ENCODE measurements at places on chromosomes 3 and 15. TPM values are rescaled to one million over a fixed set of nuclear protein-coding genes. Genes with fewer than 3 reads are reported as not detected.

- no peak overlapping the region for H3K27ac ChIP-seq
- DNase-seq, result no peak
- H3K36me3 ChIP-seq, result no peaks in the 10 kb centered on the region
- peaks cover 5% of the 10 kb centered on the region for H3K4me1 ChIP-seq
These were observed 528 bp upstream of the NIT2 start for GRCh38 chr3:100333970-100334487.

DNA sequence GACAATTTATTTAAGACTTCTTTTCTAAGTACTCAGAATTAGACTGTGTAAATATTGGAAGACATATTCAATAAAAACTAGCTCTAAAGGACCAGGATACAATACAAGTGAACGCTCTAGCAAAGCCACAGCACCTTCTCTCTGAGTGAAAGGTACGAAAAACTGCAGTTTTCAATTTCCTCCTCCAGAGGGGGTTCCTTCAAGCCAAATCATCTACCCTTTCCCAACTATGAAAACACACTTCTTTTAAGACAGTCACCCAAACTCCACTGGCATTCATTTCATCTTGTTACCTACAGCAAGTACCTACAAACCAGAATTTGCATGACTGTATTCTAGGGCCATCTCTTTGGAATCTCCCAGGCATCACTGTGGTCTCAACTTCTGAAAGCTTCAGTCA is 165.8 kb downstream of the ERC2 start:
- no peak overlapping the region for H3K27ac ChIP-seq
- H3K27me3 ChIP-seq, result no peaks in the 10 kb centered on the region
- H3K36me3 ChIP-seq, result no peaks in the 10 kb centered on the region

The KCNMB3 gene
- 4.4 TPM for total RNA-seq

- H3K27me3 ChIP-seq, result no peaks in the 10 kb centered on the region
- H3K4me1 ChIP-seq, result no peaks in the 10 kb centered on the region
- no peak for DNase-seq
- H3K36me3 ChIP-seq, result no peaks in the 10 kb centered on the region
- H3K27ac ChIP-seq, result no peak overlapping the region
These were observed 24.1 kb upstream of the SERPINI2 start for GRCh38 chr3:167497903-167498302.

GRCh38 chr15:51842265-51842664 is 12.8 kb downstream of the TMOD3 start:
- no peak overlapping the region for H3K27ac ChIP-seq
- H3K4me1 ChIP-seq, result peaks cover 17% of the 10 kb centered on the region
- no peak overlapping the region for H3K4me3 ChIP-seq
- H3K27me3 ChIP-seq, result no peaks in the 10 kb centered on the region

GRCh38 chr15:53171571-53171970 is 381.4 kb upstream of the ONECUT1 start:
- H3K4me1 ChIP-seq, result no peaks in the 10 kb centered on the region
- no peak for DNase-seq
- no peaks in the 10 kb centered on the region for H3K36me3 ChIP-seq
- H3K27me3 ChIP-seq, result no peaks in the 10 kb centered on the region

DNA sequence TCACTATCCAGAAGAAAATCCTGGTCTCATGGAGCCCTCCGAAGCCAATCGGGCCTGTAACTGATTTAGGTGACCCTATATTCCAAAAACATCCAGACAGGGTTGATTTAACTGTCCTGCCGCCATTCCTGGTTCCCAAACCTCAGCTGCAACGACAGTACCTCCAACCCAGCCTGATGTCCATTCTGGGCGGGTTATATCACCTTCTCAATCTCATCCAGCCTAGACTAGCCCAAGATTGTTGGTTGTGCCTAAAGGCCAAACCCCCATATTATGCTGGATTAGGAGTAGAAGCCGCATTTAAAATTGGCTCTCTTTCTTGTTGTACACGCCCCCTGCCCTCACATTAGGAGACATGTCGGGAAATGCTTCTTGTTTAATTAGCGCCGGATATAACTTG is 36.7 kb downstream of the ZBTB11 start:
- H3K27ac ChIP-seq, result no peak overlapping the region
- no peaks in the 10 kb centered on the region for H3K36me3 ChIP-seq
- H3K27me3 ChIP-seq, result no peaks in the 10 kb centered on the region
- no peak overlapping the region for H3K4me3 ChIP-seq
- peaks cover 14% of the 10 kb centered on the region for H3K4me1 ChIP-seq

GRCh38 chr15:68045289-68046265 is 8.5 kb upstream of the PIAS1 start:
- no peak for DNase-seq
- H3K36me3 ChIP-seq, result no peaks in the 10 kb centered on the region
- H3K4me3 ChIP-seq, result no peak overlapping the region
- no peak overlapping the region for H3K27ac ChIP-seq
- no peaks in the 10 kb centered on the region for H3K4me1 ChIP-seq

GRCh38 chr3:107985496-107985895 is 105.3 kb downstream of the CD47 start:
- H3K36me3 ChIP-seq, result no peaks in the 10 kb centered on the region
- no peak overlapping the region for H3K27ac ChIP-seq
- no peaks in the 10 kb centered on the region for H3K4me1 ChIP-seq
- no peaks in the 10 kb centered on the region for H3K27me3 ChIP-seq

DNA sequence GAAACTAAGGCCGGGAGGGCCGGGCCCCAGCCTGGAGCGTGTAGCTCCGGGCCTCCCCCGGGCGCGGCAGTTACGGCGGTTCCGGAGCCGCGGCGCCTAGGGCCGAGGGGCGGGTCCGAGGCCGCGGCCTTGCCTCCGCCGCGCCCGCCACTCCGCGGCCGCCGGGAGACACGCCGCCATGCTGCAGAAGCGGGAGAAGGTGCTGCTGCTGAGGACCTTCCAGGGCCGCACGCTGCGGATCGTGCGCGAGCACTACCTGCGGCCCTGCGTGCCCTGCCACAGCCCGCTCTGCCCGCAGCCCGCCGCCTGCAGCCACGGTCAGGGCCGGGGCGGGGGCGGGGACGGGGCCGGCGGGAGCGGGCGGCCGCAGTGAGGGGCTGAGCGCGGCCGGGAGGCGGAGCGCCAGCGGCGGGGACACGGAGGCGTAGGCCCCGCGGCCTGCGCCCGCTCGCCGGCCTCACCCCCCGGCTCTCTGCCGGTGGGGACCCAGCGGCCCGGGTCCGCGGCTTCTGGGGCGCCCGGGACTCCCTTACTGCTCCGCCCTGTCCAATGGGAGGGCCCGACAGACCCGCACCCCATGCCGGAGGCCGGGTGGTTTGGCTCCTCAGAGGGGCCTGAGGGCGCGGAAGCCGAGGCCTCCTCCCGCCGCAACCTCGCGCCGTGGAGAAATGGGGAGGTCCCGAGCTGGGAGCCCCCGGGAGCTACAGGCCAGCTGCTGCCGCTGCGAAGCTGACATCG is at the start of gene DIS3L:
Gene DIS3L (plus strand): TSS at position 150 of the 738 bp plus-strand sequence. CDS start 29 bp downstream, at position 179.
- H3K27ac ChIP-seq, result no peak within 1 kb of the TSS
- peak; percentile 83 for DNase-seq
- peaks cover 5% of the 10 kb centered on the region for H3K27me3 ChIP-seq
- no peaks in the 10 kb centered on the region for H3K36me3 ChIP-seq
- H3K4me1 ChIP-seq, result peaks cover 11% of the 10 kb centered on the region

GRCh38 chr15:100909565-100909964 is 9.6 kb upstream of the LRRK1 start:
- H3K4me1 ChIP-seq, result no peaks in the 10 kb centered on the region
- no peaks in the 10 kb centered on the region for H3K27me3 ChIP-seq
- H3K36me3 ChIP-seq, result no peaks in the 10 kb centered on the region
- DNase-seq, result no peak

GRCh38 chr3:70550723-70551319 is 238.4 kb upstream of the MDFIC2 start:
- no peaks in the 10 kb centered on the region for H3K36me3 ChIP-seq
- no peak overlapping the region for H3K4me3 ChIP-seq
- no peaks in the 10 kb centered on the region for H3K27me3 ChIP-seq
- H3K27ac ChIP-seq, result no peak overlapping the region
- no peaks in the 10 kb centered on the region for H3K4me1 ChIP-seq
- peak; percentile 60 for DNase-seq

The SERINC4 gene
- not detected for total RNA-seq

The THRB gene
- total RNA-seq, result 1.1 TPM

The SMCO1 gene
- not detected for total RNA-seq

DNA sequence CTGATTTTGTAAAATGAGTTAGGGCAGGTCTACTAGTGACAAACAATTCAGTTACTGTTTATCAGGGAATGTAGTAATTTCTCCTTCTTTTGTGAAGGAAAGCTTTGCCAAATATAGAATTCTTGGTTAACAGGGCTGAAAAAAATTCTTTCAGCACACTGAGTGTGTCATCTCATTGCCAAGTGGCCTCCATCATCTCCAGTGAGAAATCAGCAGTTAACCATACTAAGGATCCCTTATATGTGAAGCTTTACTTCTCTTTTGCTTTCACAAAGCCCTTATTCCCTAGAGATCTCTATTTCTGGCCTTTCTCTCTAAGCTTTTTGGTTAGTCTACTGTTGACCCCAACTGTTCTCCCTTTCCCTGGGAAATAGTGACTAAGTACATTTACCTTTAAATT is 269.1 kb downstream of the SCAPER start:
- no peaks in the 10 kb centered on the region for H3K36me3 ChIP-seq
- H3K4me1 ChIP-seq, result no peaks in the 10 kb centered on the region
- no peak overlapping the region for H3K4me3 ChIP-seq
- no peak overlapping the region for H3K27ac ChIP-seq
- no peaks in the 10 kb centered on the region for H3K27me3 ChIP-seq

DNA sequence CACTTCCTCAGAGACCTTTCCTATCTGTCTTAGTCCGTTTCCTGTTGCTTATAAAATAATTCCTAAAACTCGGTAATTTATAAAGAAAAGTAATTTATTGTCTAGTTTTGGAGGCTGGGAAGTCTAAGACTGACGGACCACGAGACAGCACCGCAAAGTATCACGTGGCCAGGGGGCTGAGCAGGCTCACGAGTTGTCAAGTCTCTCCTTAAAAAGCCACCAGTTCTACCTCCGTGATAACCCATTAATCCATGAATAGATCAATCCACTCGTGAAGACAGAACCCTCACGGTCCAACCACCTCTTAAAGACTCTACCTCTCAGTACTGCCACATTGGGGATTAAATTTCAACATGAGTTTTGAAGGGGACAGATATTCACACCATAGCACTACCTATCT is 821 bp downstream of the LINS1 start:
- H3K27ac ChIP-seq, result no peak overlapping the region
- peak overlapping the region; percentile 84 for H3K4me3 ChIP-seq
- DNase-seq, result peak; percentile 8
- peaks cover 15% of the 10 kb centered on the region for H3K4me1 ChIP-seq

The AGTR1 gene
- total RNA-seq, result not detected
